Stimulated activated CD8-positive, alpha-beta memory T cell treated with anti-CD3 and anti-CD28 coated beads, Interleukin-4, amount 100 ng/mL, for 1 hour (primary cell): ENCODE measurements at places on chromosomes 5 and 9.

- no peak for DNase-seq
Observed at GRCh38 chr5:81422671-81423070, 28.7 kb upstream of the ACOT12 start.

GRCh38 chr9:133938753-133939152, 53.4 kb downstream of the VAV2 start:
- DNase-seq = no peak

DNA sequence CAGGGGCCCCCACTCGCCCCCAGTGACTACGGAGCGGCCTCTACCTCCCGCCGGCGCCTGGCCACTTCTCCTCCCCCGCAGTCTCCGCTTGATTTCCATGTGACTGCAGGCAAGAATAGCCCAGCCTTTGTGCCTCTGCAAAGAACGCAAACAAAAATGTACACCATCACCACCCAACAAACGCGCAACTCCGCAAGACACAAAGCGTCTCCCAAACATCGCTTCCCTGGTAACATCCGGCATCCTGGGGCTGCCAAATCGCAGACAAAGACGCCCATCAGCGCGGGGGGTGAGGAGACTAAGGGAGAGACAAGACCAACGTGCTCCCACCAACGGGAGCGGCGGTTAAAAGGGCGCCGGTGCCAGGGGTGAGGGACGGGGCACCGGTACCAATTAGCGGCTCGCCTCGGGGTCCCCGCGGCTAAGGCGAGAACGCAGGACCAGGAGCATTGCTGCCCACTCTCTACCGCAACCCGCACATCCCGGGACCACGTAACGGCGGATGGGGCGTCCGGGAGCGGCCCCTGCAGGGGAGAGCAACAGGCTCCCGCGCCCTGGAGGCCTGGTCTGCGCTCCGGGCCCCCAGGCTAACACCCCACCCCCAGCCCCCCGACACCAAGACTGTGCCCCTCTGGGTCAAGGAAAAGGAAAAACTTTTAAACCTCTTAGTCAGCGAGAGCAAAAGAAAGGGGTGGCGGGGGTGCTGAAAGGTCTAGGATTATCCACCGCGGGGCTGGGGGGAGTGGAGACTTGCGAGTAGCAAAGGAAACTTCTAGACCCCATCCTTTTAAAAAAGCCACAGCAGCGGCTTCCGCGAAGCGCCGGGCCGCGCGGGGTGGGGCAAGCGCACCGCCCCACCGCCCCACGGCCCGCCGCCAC, 885 bp downstream of the MPDZ start:
- no peak for DNase-seq

DNA sequence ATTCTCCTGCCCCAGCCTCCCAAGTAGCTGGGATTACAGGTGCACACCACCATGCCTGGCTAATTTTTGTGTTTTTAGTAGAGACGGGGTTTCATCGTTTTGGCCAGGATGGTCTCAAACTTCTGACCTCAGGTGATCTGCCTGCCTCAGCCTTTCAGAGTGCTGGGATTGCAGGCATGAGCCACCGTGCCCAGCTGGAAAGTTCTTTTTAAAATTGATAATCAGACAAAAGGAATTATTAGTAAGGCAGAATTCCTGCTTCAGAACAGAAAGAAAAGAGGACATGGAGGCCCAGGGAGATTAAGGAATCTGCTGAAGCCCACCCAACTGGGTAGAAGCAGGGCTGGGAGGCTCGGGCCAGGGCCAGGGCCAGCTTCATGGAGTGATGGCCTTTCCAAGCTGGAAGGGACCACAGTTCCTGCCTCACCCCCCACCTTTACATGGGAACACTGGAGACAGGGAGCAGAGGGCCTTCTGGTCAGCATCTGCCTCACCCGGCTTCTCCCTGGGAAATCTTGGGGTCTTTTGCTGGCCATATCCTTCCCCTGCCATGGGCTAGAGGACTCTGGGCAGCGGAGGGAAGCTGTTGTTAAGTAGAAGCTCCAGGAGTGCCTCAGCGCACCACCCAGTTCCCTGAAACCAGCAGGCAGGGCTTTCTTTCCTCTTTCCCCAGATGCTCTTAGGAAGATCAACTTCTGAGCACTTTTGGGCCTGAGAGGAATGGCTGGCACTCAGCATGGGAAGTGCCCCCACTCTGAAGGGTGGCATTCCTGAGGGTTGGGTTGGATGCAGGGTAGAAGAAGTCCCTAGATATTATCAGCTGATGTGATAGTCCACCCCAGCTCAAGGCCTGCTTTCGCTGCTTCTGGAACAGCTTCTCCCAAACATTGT, 70.1 kb downstream of the RGS3 start:
- no peak for DNase-seq

DNA sequence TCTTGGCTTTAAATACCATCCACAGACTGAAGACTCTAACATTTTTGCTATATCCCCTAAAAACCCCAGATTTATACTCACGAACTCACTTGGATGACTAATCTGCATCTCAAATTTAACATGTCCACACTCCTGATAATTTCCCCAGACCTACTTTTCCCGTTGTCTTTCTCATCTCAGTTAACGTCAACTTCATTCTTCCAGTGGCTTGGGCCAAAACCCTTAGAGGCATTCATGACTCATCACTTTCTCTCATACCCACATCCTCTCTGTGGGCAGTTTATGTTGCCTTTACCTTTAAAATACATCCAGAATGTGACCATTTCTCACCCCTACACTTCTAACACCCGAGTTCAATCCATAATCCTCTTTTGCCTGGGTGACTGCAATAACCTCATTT, 96.7 kb downstream of the EDIL3 start:
- DNase-seq = no peak

GRCh38 chr5:54874337-54875021, 110.9 kb downstream of the ESM1 start:
- DNase-seq = no peak

GRCh38 chr5:176904276-176904675, 5.1 kb upstream of the HK3 start:
- DNase-seq = no peak

GRCh38 chr9:89793124-89793495, 188.3 kb downstream of the GADD45G start:
- no peak for DNase-seq

- DNase-seq = no peak
Observed at GRCh38 chr5:179495906-179496455, 54.4 kb upstream of the RUFY1 start.

DNA sequence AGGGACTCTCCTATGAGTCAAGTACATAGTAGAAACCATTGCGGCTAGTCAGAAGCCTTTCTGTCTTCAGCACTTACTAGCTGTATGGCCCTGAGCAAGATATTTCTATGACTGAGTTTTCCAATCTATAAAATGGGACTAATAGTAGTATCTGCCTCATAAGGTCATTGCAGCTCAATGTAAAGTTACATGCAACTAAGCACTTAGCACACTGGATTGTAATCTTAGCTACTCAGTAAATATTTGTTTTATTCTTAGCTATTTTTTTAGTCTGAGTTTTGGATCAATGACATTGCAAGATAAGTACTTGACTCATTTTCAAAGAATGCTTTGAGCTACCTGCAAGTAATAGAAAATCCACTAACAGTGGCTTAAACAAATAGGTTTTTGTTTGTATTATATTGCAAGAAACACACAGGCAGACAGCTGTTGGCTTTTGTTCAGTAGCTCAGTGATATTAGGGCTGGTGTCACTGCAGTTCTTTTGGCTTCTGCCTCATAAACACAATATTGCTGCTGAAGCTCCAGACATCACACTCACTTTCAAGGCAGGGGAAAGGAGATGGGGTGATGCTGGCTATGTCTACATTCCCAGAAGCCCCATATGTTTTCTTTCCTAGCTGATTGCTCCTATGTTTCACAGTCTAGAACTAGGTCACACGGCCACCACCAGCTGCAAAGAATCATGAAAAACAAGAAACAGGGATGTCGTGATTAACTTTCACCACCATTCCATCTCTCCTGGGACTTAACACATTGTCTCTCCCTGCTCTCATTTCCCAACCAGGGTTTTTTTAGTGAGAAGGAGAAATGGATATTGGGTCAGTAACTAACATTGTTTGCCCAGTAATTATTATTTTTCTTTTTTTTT, 26.9 kb upstream of the FAT2 start:
- DNase-seq = no peak

- DNase-seq = no peak
Observed at GRCh38 chr5:66708368-66708767, 112.2 kb downstream of the MAST4 start.

DNA sequence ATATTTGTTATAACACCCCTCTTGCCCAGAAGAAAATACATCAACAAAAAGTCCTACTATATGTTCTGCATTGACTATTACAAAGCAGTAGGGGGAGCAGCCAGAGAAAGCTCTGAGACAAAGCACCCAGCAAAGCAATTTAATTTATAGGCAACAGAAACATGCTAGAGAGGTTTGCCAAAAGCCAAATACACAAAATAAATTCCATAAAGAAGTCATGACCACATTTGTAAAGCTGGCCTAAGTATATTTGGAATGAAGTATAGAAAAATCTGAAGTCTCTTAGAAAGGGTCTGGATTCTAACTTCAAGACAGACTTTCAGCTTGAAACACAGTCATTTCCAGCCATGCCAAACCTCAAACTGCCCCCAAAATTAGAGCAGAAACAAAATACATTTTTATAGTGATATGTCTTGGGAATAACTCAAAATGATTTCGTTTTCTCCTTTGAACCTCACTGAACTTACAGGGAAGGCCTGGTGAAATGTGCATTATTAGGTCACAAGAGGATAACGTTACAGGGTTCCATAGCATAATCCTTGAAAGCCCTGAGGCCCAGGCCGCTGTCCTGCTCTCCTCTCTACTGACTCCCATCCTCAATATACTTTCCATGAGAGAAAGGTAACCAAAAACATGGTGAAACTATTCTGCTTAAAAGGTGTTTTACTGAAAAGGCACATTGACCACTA, 451.8 kb downstream of the RAB3C start:
- no peak for DNase-seq

DNA sequence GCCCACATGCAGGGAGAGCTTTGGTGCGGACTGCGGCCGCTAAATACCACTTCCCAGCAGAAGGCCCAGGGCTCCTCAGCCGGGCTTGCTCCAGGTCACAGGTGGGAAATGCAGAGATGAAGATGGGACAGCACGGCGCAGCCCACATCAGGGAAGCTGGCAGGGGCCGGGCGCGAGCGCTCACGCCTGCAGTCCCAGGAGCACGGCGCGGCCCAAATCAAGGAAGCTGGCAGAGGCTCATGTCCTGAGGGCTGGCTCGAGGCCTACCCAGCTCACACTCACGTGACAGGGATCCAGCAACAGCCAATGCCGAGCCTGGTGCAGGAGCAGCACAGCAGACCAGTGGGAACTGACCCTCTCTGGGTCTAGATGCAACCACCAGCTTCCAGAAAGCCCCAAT, 16.3 kb downstream of the LPCAT1 start:
- no peak for DNase-seq

DNA sequence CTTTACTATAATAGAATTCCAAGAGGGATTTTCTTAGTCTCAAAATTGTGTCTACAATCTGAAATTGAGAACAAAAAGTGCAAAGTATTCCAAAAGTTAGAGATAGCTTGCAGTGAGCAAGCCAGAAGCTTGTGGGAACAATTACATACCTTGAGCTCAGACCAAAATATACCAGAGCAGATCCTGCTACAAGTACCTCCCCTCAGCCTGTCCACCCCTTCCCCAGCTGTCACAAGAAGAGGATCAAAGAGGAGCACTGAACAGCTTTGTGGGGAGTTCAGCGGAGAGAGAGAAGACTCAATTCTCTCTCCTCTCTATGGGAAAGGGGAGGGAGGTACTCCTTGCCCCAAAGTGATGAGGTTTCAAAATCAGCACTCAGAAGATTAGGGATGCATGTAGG, 869.2 kb upstream of the DMAC1 start:
- no peak for DNase-seq

GRCh38 chr5:158485604-158486081, 614.1 kb downstream of the EBF1 start:
- no peak for DNase-seq

GRCh38 chr5:56229111-56229510, 4.0 kb downstream of the ANKRD55 start:
- no peak for DNase-seq

DNA sequence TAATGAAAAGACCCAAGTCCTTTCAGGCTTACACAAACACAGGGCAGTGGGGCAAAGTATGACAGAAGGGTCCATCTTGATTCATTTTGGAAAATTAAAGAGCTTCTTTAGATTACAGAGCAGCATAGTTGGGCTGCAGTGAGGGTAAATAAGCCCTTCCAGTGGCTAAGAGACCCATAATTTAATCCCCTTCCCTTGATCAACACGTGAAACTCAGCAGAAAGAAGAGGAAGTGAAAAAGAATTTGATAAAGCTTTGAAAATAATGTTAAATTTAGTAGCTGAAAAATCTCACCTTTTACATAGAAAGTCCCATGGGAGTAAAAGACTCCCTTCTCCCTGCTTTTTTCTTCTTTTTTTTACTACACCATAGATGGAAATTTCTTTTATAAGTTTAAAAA, 87.6 kb downstream of the FREM1 start:
- DNase-seq = no peak

DNA sequence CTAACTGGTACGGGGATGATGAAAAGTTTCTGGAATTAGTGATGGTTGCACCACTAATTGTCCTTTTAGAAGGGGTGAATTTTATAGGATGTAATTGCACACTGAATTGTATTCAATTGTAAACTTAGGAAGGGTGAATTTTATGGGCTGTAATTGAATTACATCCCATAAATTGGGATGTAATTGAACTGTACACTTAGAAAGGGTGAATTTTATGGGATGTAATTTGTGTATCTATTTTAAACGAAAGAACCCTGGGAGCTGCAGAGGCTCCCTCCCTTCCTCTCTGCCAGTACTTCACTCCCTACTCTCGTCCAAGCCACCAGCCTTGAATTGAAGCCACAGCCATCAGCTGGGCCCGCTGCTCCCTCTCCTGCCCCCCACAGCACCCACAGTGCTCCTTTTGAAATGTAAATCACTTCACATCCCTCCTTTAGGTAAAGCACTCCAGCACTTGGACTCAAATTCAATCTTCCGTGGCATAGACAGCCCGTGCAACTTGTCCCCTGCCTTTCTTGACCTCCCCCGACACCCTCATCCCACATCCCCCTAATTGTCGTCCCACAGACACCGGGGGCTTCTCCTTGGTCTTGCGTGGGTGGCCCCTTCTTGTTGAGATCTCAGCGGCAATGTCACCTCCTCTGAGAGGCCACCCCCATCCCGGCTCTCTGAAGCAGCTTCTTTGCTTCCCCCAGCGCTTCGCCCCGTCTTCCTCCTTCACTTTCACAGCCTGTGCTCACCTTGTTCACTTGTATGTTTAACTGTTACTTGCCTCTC, 84.2 kb upstream of the HRH2 start:
- DNase-seq = no peak

DNA sequence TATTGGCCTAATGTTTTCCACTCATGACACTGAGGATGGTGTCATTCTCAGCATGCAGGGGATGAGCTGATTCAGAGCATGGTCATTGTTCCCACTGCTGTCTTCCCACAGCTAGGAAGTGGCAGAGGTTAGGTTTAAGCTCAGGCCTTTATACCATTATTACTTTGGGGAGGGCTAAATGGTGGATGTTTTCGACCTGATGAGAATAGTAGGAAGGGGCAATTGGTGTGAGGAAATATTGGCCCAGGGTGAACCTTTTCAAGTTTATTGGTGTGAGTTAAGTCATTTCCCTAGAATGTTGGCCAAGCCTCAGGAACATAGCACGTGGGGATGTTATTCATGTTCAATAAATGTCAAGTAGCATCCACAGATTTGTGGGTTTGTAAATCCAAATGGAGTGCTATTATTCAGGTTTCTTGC, 59.6 kb downstream of the ARHGAP26 start:
- no peak for DNase-seq
